NCI-H2029 (cell line): ENCODE measurements at places on chromosomes 6 and 20.
A peak's percentile ranks its signal among the peaks of the same experiment; 100 is the strongest.

DNA sequence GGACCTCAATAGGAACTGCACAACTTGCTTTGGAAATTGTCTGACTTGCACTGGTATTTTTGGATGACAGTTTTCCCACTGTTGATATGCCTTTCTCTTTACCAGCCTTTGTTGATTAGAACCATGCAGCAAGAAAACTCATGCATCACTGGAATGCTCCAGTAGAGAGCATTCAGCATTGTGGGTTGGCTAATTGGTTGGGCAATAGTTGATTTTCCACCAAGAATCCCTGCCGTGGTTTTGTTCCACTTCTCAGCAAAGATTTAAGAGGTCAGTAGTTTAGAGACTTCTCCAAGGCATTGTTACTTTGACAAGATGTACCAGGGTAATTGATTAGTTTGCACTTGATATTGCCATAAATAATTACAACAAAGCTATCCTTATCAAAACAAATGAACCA is 260.0 kb downstream of the DHX35 start:
- DNase-seq: no peak

DNA sequence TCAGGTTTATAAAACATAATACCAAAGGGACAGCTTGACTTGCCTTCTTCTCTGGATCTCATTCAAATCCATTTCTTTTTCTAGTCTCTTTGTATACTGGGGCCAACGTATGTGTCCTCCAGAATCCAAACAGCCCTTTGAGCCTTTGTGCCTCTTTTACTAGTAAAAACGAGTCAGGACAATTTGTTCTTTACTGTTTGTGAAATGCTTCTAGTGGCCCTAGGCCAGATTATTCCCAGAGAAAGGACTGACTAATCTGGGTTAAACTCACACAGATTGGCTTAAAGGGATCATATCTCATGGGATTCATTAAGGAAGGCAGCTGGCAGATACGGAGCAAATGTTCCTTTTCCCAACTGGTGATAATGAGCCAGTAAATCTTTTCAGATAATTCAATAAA is 32.1 kb upstream of the MANEA start:
- no peak for DNase-seq

- no peak for DNase-seq
These were observed 202.6 kb downstream of the TMEM242 start for GRCh38 chr6:157120534-157121232.

- DNase-seq: no peak
These were observed 109.0 kb downstream of the FUT9 start for GRCh38 chr6:96124778-96125177.

- DNase-seq: no peak
These were observed 25.6 kb upstream of the FAM83D start for GRCh38 chr20:38900606-38901005.

DNA sequence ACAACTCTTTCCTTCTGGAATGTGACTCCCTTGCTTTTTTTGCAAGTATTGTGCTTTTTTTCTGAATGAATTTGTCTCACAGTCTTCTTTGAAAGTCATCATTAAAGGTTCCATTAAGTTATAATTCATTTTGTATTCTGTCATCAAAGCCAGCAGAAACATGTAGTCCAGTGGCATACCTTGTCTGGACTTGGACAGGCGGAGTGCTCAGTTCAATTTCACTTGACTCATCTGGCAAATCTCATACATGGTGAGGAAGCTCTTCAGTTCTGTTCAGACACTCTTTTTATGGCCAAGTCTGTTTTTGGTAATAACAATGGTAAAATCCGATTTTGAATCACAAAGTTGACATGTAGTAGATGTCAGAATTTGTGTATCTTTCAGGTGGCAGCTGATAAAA is 260.8 kb upstream of the OPRM1 start:
- DNase-seq: no peak

DNA sequence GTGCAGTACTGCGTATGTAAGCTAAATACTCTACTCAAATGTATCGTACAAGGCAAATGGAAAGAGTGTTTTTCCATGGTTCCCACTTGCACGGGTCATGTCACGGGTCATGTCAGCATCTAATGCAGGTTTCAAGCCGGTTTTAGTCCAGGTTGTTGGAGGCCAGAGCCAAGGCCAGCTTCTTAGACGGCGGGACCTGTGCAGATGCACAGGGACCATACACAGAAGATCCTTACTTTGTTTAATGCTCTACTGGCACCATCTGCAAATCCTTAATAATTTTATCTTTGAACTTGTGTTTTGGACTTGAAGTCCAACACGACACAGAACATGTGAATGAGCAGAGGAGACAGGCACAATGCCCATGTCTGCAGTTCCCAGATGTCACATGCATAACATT is 42.7 kb downstream of the SOD2 start:
- DNase-seq: no peak

DNA sequence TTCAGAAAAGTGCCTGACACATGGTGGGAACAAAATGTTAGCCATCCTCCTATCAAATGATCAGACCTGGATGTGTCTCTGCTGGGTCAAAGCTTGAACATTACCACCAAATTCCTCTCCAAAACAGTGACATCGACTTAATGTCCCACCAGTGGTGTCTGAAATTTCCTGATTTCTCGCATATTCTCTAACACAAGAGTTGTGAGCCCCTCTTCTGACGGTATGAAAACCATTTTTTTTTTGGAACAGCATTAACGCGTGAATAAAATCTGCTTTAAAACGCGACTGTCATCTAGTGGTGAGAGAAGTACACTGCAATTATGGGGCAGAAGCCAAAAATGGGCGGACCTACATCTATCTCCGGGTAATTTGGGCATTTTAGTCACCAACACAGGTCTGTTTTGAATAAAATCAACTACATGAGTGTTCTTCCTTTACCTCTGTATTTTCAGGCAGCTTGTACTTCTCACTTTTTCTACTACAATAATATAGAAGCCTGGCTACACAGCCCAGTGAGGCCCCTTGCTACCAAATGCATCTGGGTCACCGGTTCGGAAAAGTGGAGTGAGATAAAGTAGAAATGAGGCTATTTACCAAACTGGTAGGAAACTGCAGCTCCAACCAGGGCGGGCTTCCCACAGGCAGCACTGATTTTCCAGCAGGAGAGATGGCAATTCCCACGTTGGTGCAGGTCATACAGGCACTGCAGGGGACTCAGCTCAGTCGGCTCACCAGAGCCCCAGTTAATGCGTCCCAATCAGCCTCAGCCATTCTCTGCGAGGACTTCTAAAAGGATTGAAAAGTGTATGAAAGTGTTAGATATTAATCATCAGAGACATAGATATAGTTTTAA is 27.4 kb downstream of the MGME1 start:
- peak; percentile 55 for DNase-seq

- DNase-seq: no peak
These were observed 69.1 kb downstream of the FOXA2 start for GRCh38 chr20:22515264-22515663.

DNA sequence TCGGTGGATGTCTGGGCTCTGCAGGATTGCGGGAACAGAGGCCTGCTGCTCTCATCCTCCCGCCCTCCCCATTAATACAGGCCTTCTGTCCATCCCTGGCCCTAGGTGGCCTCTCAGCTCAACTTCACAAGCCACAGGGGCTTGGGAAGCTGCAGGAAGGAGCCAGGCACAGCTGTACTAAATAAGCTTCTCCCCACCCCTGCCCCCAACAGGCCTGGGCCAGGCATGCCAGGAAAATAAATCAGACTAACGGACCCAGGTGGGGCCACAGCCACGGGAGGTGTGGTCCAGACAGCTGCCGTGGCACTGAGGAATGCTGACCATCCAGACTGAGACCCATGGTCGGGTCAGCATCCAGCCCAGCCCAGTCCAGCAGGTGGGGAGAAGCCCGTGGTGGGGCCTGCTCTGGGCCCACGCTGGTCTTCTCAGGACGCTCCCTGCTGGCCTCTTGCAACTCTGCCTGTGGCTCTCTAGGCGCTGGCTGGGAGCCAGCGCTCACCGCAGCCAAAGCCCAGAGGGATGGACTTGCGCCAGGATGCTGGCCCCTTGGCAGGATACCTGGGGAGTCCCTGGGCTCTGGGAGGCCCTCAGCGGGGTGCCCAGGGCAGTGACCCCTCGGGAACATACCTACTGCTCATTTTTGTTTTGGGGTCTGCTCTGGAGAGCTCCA is 8.6 kb upstream of the YTHDF1 start:
- DNase-seq: peak; percentile 69

- peak; percentile 58 for DNase-seq
These were observed 23.9 kb upstream of the ASXL1 start for GRCh38 chr20:32333988-32334885.

- no peak for DNase-seq
These were observed 50.5 kb downstream of the TP53INP2 start for GRCh38 chr20:34754611-34755010.

- DNase-seq: peak; percentile 62
These were observed 40.5 kb downstream of the BTBD9 start for GRCh38 chr6:38599261-38599660.

GRCh38 chr20:41714030-41714429 is 95.9 kb upstream of the CHD6 start:
- no peak for DNase-seq

- DNase-seq: no peak
These were observed 152.3 kb upstream of the RPS6KA2 start for GRCh38 chr6:166779381-166779780.

GRCh38 chr6:7479801-7480266 is 61.6 kb upstream of the DSP start:
- no peak for DNase-seq

- DNase-seq: no peak
These were observed 15.6 kb upstream of the SHLD1 start for GRCh38 chr20:5734602-5735001.

DNA sequence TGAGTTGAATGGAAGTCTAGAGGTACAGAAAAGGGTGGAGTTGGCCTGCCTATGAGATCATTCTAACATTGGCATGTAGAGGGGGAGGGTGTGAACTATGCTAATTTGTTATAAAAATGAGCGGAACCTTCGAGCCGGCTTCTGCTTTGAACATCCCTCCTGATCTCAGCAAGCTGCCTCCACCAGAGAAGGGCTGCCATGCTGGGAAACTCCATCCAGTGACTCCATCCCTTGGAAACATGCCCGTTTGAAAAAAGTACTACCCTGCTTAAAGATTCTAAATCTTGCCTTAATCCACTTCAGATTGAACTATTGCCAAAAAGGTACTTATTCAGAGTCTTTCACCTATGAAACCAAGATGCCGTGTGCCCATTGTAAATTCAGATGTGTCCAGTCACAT is 43.6 kb upstream of the TMEM170B start:
- DNase-seq: no peak

DNA sequence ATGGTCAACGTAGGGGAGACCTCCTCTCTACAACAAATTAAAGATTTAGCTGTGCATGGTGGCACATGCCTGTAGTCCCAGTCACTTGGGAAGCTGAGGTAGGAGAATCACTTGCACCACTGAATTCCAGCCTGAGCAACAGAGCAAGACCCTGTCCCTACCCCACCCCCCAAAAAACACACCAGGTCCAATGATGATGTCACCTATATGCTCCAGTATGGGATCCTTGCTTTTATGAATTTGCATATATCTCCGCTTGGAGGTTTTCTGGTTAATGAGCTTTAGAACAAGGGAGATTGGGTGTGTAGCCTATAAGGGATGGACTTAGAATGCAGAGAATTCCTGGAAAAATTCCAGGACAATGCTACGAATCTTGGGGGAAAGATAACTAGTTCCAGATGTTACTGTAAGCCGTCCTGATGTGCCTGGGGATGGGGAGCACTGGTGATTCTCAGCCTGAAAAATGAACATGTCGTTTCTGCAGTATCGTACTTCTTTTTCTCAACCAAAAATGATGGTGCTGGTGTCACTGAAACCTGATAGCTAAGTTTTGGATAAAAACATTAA is 61.1 kb downstream of the ZBTB2 start:
- DNase-seq: no peak

DNA sequence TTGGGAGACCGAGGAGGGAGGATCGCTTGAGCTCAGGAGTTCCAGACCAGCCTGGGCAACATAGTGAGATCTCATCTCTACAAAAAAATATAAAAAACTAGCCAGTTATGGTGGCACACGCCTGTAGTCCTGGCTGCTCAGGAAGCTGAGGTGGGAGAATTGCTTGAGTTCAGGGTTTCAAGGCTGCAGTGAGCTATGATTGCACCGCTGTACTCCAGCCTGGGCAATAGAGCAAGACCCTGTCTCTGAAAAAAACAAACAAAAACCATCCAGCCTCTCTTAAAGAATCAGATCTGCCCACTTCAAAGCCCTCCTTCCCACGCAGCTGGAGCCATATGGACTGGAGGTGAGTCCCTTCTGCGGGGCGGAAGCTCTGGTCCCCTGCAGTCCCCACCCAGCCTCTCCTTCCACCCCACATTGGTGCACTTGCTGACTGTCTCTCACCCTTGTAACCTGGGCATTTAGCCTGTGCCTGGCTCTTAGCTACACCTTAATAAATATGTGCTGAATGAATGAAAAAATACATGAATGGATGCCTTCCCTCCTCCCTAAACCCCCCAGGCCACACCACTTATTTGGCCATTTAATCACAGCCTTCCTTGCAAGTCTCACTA is 7.2 kb upstream of the PARD6B start:
- no peak for DNase-seq

GRCh38 chr6:152026291-152026690 is 218.8 kb downstream of the ESR1 start:
- DNase-seq: no peak

DNA sequence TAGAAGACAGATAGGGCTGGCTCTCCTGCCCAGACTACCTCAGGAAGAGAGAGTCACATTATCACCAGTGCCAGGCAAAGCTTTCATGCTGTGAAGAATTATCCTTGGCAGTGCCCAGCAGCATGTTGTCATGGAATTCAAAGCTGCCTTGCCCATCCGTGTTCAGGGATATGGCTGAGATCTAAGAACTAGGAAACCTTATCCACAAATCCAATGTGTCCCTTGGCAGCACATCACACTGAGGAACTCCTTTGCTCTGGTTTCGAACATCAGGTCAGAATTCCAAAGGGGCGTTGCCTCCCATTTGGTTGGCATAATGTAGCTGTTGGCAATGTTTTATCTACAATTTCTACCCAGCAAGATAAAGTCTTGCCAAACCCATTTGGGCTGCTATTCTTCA is 52.7 kb downstream of the ADGRF1 start:
- DNase-seq: no peak

DNA sequence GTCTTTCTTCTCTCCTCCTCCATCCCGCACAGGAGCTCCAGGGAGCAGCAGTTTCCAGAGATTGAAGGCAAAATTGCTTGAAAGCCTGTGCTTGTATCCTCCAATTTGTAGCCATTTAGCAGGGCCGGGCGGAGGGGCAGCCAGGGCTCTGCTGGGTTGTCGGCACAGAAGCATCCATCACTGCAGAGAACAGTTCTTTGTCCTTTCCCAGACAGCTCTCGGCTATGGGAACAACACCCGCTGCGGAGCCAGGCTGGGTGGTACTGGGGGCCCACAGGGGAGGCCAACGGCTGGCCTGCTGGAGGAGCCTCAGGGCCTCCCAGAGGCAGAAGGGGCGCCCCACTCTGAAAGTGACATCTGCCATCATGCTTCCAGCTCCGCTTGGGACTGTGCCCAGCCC is 7.8 kb downstream of the HRH3 start:
- no peak for DNase-seq
